ENCODE measurements at places on chromosomes 5 and 9.

DNA sequence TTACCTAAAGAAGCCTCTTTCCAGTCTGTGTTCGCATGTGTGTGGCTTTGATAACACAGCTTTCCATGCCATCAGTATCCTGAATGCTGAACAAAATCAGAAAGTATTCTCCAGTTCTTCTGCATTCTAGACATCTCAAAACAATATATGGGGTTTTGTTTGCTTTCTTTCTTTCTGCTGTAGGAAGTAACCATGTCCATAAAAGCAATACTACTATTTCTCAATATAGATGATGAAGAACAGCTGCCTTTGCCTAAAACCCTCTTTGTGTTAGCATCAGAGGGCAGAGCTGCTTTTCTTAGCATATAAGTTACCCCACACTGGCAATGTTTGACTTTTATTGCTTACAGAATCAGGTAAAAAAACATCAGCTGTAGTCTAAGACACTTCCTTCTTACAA lies 963.6 kb downstream of the CDH12 start:
- no peak for DNase-seq

GRCh38 chr5:15737036-15737821 lies 237.2 kb downstream of the FBXL7 start:
- peak; percentile 72 for DNase-seq

DNA sequence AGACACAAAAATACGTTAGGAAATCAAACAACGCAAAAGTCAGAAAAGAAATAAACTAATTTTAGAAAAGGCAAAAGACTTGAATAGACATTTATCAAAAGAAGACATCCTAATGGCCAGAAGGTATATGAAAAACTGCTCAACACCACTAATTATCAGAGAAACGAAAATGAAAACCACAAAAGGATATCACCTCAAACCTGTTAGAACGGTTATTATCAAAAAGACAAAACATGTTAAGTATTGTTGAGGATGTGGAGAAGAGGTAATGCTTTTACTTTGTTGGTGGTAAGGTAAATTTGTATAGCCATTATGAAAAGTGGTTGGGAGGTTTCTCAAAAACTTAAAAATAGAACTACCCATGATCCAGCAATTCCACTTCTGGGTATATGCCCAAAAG lies 230.0 kb upstream of the RGMB start:
- no peak for DNase-seq

DNA sequence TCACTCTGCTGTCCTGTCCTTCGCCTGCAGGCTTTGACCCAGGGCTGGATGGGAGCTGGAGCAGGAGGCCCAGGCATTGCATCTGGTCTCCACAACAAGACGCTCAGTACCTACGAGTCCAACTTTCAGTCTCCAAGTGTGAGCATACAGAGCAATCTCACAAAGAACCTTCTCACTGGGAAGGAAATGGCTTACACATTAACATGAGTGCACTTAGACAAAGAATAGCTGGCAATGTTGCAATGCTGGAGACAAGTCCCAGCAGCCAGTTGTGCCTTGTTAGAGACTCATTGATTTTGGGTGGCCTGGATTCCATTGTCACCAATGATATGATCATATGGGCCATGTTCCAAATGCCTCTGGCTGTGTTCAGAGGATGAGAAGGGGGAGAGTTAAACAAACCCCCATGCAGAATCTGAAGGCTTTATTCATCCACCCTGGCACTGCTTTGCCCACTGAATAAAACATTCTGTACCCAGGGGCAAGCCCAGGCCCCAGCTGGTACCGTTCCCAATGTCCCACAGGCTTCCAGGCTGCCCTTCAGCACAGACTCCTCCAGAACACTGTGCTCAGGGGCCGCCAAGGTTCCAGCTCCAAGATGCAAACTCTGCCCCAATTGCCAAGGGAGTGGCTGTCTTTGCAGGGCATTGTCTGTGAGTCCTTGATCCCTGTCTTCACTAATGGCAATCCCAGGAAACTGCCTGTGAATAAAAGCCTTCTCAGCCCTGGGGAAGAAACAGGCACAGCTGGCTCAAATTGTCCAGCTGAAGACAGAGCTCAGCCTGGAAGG lies 185.5 kb downstream of the HSD17B3 start:
- no peak for DNase-seq

DNA sequence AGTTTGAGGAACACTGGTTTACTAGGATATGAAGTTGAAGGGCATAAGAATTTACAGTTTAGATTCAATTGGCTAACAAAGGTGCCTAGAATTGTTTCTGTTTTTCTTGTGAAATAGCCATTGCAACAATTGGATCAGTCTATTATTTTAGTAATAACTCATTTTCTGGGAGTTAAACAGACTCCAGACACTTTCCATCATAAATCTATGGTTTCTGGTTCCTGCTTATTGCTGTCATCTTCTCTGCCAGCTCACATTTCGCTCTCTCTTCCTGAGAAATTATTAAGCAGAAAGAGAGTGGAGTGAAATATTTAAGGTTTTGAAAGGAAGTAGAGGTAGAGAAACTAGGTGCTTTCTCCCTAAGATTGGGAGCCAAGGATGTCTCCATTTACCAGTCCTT lies 165.1 kb upstream of the PRR16 start:
- DNase-seq = no peak

- DNase-seq = no peak
Measured at GRCh38 chr9:93677641-93678136, 101.3 kb downstream of the PHF2 start.

DNA sequence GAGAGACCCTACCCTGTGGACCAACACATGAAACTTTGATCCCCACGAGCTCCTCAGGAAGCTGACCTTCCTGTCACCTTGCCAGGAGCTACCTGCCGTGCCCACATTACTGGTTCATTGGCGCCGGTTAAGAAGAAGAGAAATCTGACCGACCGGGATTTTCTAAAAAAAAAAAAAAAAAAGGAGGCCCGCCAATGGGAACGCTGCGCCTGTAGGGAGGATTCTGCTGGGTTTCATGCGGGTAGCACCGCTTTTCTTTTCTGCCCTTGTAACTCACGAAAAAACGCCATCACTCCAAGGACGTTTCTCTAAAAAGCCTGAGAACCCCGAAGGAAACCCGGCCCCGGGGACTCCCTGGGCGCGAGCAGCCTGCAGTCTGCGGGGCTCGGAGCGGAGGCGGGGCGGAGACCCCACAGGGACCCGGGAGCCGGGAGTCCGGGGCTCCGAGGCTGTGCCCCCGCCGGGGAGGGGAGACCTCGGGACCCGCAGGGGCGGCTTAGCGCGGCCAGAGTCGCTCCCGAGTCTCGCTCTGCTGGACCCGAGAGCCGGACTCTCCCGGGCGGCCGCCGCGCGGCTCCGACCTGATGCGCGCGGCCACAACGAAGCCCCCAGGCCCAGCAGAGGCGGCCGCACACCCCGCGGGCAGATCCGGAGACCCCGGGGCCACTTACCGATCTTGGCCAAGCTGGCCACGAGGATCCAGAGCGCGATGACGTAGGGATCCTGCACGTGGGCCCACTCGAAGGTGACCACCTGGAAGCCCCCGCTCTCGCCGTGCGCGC lies 617 bp downstream of the SLC9A3 start:
- peak; percentile 14 for DNase-seq

- DNase-seq = no peak
Measured at GRCh38 chr9:131398204-131398603, 4.3 kb downstream of the PRRC2B start.

DNA sequence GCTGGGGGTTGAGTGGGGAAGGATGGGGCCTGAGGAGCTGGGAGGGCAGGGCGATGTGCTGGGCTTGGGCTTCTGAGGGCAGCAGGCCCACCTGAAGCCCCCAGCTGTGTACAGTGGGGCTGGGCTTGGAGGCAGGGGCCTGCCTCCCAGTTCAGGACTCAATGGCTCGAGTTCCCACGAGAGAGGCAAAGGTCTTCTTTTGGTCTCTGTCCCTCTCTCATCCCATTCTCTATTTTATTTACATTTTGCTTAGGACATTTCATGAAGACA lies 180.6 kb downstream of the MACROH2A1 start:
- no peak for DNase-seq

DNA sequence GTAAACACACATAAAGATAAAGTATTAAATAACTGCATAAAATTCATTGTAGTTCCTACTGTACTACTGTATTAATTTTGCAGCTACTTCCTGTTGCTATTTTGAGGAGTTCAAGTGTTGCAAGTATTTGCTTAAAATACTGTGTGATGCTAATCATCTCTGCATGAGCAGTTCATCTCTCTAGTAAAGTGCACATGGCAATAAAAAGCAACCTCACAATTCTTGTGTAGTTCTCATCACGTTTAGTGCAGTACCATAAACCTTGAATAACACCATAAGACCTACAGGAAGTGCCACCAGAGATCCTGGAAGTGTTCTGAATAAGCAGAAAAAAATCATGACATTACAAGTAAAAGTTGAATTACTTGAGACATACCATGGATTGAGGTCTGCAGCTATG lies 34.6 kb downstream of the CPLANE1 start:
- no peak for DNase-seq

GRCh38 chr5:176543428-176544182 lies 5.5 kb upstream of the CDHR2 start:
- DNase-seq = peak; percentile 39

GRCh38 chr5:144458216-144458615 lies 287.5 kb downstream of the KCTD16 start:
- DNase-seq = no peak

GRCh38 chr5:11797132-11797531 lies 107.1 kb downstream of the CTNND2 start:
- DNase-seq = no peak

DNA sequence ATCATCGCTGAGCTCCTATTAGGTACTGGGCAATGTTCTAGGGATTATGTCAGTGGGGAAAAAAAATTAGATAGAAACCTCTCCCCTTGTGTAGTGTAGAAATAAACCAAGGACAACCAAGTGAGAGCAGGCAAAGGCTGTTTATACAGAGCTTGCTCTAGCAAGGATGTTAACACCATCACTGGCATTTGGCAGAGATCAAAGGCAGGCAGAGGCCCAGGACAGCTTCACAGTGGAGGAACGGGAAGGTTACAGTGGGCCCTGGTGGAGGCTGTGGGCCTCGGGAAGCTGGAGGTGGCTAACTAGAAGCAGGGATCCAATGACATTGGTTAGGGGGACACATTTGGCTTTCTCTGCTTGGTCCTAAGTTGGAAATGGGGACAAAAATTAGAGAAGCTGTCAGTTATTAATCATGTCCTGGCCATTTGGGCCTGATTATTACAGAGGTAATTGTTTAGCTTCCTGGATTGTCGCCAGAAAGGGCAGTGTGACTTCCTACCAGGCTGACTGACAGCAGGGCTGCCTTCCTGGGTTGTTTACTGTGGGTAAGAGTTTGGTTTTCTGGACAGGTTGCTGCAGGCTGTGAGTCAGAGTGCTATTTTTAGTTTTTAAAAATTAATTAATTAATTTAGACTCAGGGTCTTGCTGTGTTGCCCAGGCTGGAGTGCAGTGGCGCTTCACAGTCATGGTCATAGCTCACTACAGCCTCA lies 259.3 kb downstream of the ROR2 start:
- DNase-seq = no peak

DNA sequence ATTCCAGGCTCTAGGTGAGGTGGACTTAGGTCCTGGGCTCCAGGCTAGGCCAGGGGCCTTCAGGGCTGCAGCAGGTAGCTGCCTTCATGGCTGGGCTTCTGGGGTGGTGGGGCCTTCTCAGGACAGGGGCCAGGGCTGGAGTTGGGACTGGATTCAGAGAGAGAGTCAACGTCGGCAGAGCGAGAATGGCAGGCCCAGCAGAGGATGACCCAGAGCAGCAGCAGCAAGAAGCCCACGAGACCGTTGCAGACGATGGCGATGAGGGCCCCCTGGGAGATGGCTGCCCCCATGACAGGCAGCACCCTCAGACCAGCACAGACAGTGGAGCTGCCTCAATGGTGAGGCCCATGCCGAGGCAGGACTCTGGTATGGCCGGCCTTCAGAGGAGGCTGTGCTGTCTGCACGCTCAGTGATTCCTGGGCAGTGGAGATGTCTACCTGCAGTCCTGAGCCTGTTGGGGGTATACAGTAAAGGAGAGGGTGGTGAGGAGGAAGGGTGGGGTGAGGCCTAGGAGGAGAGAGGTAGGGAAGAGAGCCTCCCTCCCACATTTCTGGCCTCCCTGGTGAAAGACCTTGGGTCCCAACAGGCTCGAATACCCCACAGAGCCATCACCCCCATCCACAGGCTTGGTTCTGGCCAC lies 1.3 kb downstream of the ENHO start:
- DNase-seq = no peak

DNA sequence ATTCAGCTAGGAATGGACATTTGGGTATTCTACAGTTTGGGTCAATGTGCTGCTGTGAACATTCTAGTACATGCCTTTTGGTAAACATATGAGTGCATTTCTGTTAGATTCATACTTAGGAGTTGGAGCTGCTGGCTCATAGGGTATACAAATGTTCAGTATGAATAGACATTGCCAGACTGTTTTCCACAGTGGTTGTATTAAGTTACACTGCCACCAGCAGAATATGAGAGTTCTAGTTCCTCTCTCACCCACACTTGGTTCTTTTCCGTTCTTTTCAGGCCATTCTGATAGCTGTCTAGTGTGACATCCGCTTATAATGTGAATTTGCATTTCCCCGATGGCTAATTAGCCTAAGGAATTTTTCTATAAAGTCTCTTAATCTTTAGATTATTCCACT lies 25.0 kb downstream of the STOM start:
- no peak for DNase-seq

- DNase-seq = no peak
Measured at GRCh38 chr5:134758176-134758503, 439 bp upstream of the DDX46 start.

GRCh38 chr9:84642553-84643141 lies 26.9 kb upstream of the NTRK2 start:
- no peak for DNase-seq

- no peak for DNase-seq
Measured at GRCh38 chr5:125228363-125229070, 482.1 kb upstream of the ZNF608 start.

DNA sequence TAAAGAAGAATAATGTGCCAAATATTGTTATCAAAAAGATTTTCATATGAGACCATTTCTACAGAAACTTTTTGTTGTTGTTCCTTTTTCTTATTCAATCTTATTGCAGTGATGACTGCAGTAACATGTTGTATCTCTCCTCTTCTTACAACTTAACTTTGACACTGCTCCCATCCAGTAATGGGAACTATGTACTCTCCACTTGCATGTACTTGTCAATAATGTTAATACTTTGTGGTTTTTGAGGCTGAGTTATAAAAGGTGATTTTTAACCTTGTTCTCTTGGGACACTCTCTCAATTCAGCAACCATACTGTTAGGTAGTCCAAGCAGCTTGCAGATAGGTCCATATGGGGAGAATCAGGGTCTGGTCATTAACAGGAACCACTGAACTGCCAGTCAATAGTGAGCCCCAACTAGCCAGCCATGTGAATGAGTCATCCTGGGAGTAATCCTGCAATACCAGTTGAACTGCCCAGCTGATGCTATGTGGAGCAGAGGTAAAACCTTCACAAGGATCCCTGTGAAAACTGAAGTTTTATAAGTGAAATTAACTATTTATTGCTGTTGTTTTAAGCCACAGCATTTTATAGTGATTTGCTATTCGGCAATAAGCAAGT lies 199.6 kb upstream of the DAB2 start:
- peak; percentile 56 for DNase-seq

GRCh38 chr9:117828466-117828865 lies 124.3 kb downstream of the TLR4 start:
- DNase-seq = no peak

GRCh38 chr5:2300861-2301574 lies 418.3 kb upstream of the IRX4 start:
- no peak for DNase-seq

All from foreskin fibroblast (primary cell).